ENCODE measurements at places on chromosomes 7 and 10. TPM values are rescaled to one million over a fixed set of nuclear protein-coding genes. Genes with fewer than 3 reads are reported as not detected.
A peak's percentile ranks its signal among the peaks of the same experiment; 100 is the strongest.

GRCh38 chr10:69315610-69316312 is 37.5 kb downstream of the HK1 start:
- H3K4me1 ChIP-seq, result peaks cover 22% of the 10 kb centered on the region
- no peak for DNase-seq
- H3K36me3 ChIP-seq, result no peaks in the 10 kb centered on the region
- H3K27ac ChIP-seq, result no peak overlapping the region
- no peak overlapping the region for H3K4me3 ChIP-seq
- H3K27me3 ChIP-seq, result no peaks in the 10 kb centered on the region

DNA sequence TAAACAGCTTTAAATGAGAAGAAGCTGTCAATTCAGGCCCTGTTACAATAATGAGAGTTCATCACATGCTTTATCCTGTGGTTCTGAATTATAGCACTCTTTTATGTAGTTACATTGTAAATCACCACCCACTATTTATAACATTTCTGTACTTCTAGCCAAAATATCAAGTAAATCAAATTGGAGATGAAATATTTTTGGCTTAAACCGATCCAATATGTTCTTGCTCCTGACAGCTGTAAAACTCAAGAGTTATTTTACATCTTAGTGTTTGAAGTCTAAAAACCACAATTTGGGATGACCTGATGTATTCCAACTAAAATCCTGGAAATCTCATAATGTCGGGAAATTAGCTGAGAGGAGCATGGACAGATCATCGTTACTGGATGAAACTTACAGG is 371.2 kb upstream of the LRRN3 start:
- H3K27ac ChIP-seq, result no peak overlapping the region
- no peaks in the 10 kb centered on the region for H3K27me3 ChIP-seq
- no peak for DNase-seq
- no peaks in the 10 kb centered on the region for H3K36me3 ChIP-seq
- no peak overlapping the region for H3K4me3 ChIP-seq

- H3K4me3 ChIP-seq, result no peak overlapping the region
- no peaks in the 10 kb centered on the region for H3K27me3 ChIP-seq
- H3K36me3 ChIP-seq, result no peaks in the 10 kb centered on the region
These were observed 167.6 kb downstream of the AKR1D1 start for GRCh38 chr7:138243836-138244235.

GRCh38 chr7:47543714-47544113 is 38.2 kb downstream of the TNS3 start:
- no peak for DNase-seq
- H3K4me3 ChIP-seq, result no peak overlapping the region
- H3K4me1 ChIP-seq, result peaks cover 24% of the 10 kb centered on the region
- H3K27me3 ChIP-seq, result no peaks in the 10 kb centered on the region
- no peaks in the 10 kb centered on the region for H3K36me3 ChIP-seq

- no peak for DNase-seq
- no peaks in the 10 kb centered on the region for H3K27me3 ChIP-seq
- no peak overlapping the region for H3K27ac ChIP-seq
- H3K4me3 ChIP-seq, result no peak overlapping the region
- no peaks in the 10 kb centered on the region for H3K36me3 ChIP-seq
- no peaks in the 10 kb centered on the region for H3K4me1 ChIP-seq
These were observed 227.2 kb downstream of the MTERF1 start for GRCh38 chr7:91653286-91653685.

- H3K4me3 ChIP-seq, result no peak overlapping the region
- DNase-seq, result no peak
- H3K36me3 ChIP-seq, result no peaks in the 10 kb centered on the region
- H3K4me1 ChIP-seq, result no peaks in the 10 kb centered on the region
- H3K27me3 ChIP-seq, result peaks cover 25% of the 10 kb centered on the region
- H3K27ac ChIP-seq, result no peak overlapping the region
These were observed 154.1 kb upstream of the UNC5B start for GRCh38 chr10:71058308-71058707.

GRCh38 chr10:3353235-3353634 is 180.7 kb upstream of the PITRM1 start:
- H3K27me3 ChIP-seq, result no peaks in the 10 kb centered on the region
- no peak for DNase-seq
- H3K4me3 ChIP-seq, result no peak overlapping the region
- no peak overlapping the region for H3K27ac ChIP-seq

GRCh38 chr7:136130511-136131303 is 153.5 kb upstream of the MTPN start:
- no peaks in the 10 kb centered on the region for H3K27me3 ChIP-seq
- no peaks in the 10 kb centered on the region for H3K36me3 ChIP-seq
- H3K27ac ChIP-seq, result no peak overlapping the region
- H3K4me1 ChIP-seq, result no peaks in the 10 kb centered on the region
- H3K4me3 ChIP-seq, result no peak overlapping the region

DNA sequence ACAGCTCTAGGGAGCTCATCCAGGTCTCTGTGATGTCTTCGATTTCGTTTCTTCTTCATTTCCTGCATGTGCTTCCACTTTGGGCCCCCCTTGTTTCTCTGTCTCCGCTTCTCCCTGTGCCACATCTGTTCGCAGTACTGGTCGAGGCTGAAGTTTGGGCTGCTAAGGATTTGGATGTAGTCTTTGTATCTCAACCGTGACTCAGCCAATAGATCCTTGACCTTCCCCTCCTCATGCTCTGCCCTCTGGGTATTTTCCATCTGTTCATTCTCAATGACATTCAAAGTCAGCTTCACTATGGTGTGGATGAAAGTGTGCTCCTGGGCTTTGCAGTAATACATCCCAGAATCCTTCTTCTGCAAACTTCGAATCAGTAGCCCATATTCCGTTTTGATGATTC is 187.4 kb downstream of the SEMA3D start:
- no peaks in the 10 kb centered on the region for H3K4me1 ChIP-seq
- no peaks in the 10 kb centered on the region for H3K27me3 ChIP-seq
- H3K4me3 ChIP-seq, result no peak overlapping the region
- H3K36me3 ChIP-seq, result no peaks in the 10 kb centered on the region
- no peak overlapping the region for H3K27ac ChIP-seq

GRCh38 chr10:122279725-122280141 is 8.6 kb downstream of the BTBD16 start:
- no peaks in the 10 kb centered on the region for H3K27me3 ChIP-seq
- no peaks in the 10 kb centered on the region for H3K4me1 ChIP-seq
- no peaks in the 10 kb centered on the region for H3K36me3 ChIP-seq
- no peak overlapping the region for H3K4me3 ChIP-seq
- DNase-seq, result peak; percentile 34

DNA sequence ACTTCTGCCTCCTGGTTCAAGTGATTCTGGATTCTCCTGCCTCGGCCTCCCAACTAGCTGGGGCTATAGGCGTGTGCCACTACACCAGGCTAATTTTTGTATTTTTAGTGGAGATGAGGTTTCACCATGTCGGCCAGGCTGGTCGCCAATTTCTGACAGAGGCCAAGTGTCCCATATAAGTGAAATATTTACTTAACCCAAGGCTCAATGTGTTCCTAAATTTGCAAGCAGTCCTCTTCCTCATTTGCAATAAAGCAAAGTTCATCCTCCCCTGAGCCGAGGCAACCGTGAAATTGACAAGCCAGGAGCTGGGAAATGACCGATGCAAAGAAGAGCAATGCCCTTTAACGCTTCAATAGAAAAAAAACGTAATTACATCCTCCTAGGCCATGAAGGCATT is 347.7 kb downstream of the FRMD4A start:
- H3K27me3 ChIP-seq, result no peaks in the 10 kb centered on the region
- no peak overlapping the region for H3K4me3 ChIP-seq
- H3K4me1 ChIP-seq, result no peaks in the 10 kb centered on the region
- no peak for DNase-seq
- no peaks in the 10 kb centered on the region for H3K36me3 ChIP-seq
- H3K27ac ChIP-seq, result no peak overlapping the region

DNA sequence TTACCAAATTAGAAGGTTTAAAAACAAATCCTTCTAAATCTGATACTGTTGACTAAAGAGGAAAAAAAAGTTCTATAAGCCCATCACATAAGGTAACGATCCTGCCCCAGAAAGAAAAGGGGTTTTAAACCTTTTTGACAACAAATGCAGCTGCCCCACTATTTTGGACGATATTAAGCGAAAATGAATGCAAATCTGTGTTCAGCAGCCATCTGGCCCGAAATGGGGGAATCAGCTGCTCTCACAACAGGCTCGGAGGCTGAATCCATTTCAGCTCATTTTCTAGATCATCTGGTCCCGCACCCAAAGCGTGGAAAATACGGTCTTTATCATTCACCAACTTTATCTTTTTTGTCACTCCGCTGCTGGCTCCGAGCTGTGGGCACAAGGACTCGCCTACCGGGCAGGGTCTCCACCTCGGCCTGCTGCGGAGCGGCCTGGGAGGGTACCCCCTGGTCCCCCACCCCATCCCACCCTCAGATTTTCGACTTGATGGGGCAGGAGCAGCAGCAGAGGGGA is 2.4 kb upstream of the EBF3 start:
- no peak for DNase-seq
- H3K36me3 ChIP-seq, result no peaks in the 10 kb centered on the region
- no peak overlapping the region for H3K27ac ChIP-seq
- peaks cover 100% of the 10 kb centered on the region for H3K27me3 ChIP-seq
- no peak overlapping the region for H3K4me3 ChIP-seq

DNA sequence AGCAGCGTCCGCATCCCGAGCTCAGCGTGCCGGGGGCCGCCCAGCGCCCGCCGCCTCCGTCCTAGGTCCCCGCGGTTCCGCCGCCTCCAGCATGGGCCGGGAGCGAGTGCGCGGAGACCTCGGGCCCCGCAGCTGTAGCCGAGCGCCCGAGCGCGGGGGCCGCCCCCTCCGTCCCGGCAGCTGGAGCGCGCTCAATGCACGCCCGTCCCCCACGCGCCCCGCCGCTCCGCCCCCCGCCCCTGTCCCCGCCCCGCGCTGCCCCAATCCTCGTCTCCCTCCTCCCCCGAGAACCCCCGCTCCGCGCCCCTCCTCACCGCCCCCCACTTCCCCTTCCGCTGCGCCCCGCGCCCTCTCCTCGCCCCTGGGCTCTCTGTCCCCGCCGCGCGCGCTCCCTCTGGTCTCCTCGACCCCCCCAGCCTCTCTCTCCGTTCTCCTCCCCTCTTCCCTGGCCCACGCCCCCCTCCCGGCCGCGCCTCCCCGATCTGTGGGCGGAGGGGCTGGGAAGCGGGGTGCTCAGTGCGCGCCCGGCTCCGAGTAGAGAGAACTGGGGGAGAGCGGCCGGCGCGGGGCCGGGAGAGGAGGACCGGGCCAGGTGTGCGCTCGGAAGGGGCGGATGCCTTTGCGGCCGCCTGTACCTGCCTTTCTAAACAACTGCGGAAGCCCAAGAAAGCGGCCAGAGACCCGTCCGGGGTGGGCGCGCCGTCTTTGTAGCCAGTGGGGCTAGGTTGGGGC is at the start of gene VIPR2:
VIPR2 (minus strand) TSS at position 110 of the 732 bp plus-strand sequence; CDS start at position 14, 96 bp downstream.
- peak; percentile 77 for DNase-seq
- peaks cover 57% of the 10 kb centered on the region for H3K27me3 ChIP-seq
- H3K36me3 ChIP-seq, result no peaks in the 10 kb centered on the region
- H3K4me1 ChIP-seq, result no peaks in the 10 kb centered on the region
- peak within 1 kb of the TSS; percentile 45 for H3K27ac ChIP-seq

DNA sequence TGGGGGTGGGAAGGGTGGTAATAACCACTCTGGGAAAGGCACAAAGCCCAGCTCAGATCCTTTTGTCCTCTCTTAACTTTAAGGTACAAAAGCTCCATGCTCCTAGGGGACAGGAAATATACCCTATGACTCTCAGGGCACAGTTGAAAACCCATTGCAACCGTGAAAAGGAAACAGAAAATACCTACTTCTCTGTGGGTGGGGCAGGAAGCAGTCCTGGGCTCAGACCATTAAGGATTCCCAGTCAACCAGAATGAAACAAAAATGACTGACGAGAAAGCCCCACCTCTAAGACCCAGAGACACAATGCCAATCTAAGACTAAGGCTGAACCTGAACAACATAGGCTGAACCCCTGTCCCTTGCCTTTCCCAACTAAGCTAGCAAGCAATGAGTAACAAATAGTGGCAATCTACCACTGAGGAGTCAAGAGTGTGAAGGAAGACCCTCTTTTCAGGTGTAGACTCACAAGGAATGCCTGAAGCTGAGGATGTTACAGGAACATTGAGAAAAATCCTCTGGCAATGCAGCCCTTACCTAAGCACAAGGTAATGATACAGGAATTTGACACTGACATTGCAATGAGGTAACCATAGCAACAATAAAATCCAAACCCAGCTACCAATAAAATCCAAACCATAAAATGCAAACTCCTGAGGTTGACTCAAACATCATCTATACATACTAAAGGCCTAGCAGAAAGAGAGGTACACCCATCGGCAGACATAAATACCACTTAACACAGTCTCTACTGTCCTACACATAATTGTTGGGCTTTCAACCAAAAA is 380.1 kb downstream of the HPSE2 start:
- no peaks in the 10 kb centered on the region for H3K36me3 ChIP-seq
- H3K4me1 ChIP-seq, result no peaks in the 10 kb centered on the region
- H3K4me3 ChIP-seq, result no peak overlapping the region
- no peak for DNase-seq
- no peak overlapping the region for H3K27ac ChIP-seq

DNA sequence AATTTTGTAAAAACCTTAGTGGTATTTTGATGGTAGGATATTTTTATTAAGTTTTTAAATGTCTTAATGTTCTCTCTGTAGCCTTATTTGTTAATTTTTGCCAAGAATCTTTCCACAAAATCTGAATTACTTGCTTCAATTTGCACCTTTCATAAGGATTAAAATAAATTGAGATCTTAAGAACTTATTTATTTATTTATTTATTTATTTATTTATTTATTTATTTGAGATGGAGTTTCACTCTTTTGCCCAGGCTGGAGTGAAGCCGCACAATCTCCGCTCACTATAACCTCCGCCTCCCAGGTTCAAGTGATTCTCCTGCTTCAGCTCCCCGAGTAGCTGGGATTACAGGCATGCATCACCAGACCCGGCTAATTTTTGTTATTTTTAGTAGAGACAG is 98.6 kb downstream of the PPP1R9A start:
- no peaks in the 10 kb centered on the region for H3K36me3 ChIP-seq
- no peaks in the 10 kb centered on the region for H3K27me3 ChIP-seq
- no peak for DNase-seq
- H3K4me3 ChIP-seq, result no peak overlapping the region
- no peaks in the 10 kb centered on the region for H3K4me1 ChIP-seq
- no peak overlapping the region for H3K27ac ChIP-seq

GRCh38 chr10:129465796-129466702 is 992 bp upstream of the MGMT start:
- H3K27ac ChIP-seq, result peak overlapping the region; percentile 86
- H3K4me3 ChIP-seq, result peak overlapping the region; percentile 67
- peaks cover 11% of the 10 kb centered on the region for H3K4me1 ChIP-seq
- no peak for DNase-seq
- H3K36me3 ChIP-seq, result no peaks in the 10 kb centered on the region

The GJD4 gene
- total RNA-seq, result not detected

The GRID2IP gene
- total RNA-seq, result not detected

The MYL10 gene
- total RNA-seq, result not detected

The ARMC10 gene
- total RNA-seq, result 24.6 TPM

The CLCN1 gene
- total RNA-seq, result not detected

The CADPS2 gene
- total RNA-seq, result 33.0 TPM

The SOSTDC1 gene
- 9.0 TPM for total RNA-seq

The GIMAP4 gene
- total RNA-seq, result 79.9 TPM

The RNF148 gene
- 2.9 TPM for total RNA-seq

The FAM180A gene
- not detected for total RNA-seq

The LIPJ gene
- 5.3 TPM for total RNA-seq

The ANLN gene
- total RNA-seq, result 25.2 TPM

Data from stomach (tissue), 19 donors.